ENCODE measurements at places on chromosomes 4 and X.
A peak's percentile ranks its signal among the peaks of the same experiment; 100 is the strongest.

DNA sequence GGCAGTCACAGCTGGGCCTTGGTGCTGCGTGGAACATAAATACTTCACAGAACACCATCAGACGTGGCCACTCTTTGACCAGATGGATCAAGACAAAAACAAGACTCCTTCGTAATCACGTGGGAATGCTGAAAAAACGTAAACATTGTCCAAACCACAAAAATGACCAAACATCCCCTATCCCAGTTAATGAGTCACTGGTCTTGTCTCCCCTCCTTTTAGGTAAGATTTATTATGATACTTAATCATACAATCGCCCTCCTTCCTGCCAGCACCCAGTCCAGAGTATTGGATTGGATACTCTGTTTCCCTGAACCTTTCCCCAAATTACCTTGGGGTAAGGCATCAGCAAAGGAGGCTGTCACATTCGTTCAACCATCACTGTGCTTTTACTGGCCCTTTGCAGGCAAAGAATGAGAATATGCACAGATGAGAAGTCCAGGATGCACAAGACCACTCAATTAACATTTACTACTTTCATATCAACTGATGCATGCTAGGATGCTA lies 601 bp upstream of the TCEANC start:
- DNase-seq: peak; percentile 90

DNA sequence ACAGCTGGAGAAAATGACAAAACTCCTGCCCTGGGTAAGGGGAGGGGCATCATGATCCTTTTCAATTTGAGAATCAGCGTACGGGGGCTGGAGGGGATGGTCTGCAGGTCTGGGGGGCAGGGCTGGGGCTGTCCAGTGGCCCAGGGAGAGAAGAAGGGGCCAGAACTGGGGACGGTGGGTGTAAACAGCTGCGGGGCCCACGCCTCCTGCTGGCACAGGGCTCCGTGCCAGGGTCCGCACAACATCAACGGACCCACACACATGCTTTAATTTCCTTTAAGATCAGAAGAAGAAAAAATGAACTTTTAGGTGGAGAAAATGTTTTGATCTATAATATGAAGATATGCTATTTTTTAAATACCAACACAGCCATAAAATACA lies 52.1 kb downstream of the PSAPL1 start:
- no peak for DNase-seq

DNA sequence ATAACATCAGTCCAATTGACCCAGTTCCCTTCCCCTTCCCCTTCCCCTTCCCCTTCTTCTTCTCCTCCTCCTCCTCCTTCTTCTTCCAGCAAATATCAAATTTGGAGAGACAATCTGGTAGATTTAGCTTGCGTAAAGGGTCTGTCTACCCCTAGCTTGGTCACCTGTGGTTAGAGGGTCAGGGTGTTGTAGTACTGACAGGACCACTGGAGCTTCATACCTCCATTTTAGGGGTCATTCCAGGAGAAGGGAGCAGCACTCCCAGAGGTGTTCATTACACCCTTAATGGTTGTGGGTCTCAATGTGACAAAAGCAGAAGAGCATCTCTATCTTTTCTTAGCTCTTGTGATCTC lies 3.7 kb upstream of the FGB start:
- no peak for DNase-seq

DNA sequence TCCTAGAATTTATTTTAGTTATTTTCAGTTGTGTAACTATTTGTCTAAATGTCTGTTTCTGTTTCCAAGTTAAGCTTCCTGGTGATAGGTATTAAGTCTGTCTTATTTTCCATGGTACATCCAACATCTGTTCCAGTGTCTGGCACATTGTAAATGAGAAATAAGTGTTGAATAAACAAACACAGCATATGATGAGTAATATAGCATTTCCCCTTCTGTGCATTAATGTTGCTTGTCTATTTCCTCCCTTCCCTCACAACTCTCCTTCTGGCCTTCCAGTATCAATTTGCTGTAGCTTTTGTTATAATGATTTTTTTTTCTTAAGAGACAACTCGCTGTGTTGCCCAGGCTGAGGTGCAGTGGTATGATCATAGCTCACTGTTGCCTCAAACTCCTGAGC lies 36.1 kb downstream of the COPS4 start:
- DNase-seq: peak; percentile 60

DNA sequence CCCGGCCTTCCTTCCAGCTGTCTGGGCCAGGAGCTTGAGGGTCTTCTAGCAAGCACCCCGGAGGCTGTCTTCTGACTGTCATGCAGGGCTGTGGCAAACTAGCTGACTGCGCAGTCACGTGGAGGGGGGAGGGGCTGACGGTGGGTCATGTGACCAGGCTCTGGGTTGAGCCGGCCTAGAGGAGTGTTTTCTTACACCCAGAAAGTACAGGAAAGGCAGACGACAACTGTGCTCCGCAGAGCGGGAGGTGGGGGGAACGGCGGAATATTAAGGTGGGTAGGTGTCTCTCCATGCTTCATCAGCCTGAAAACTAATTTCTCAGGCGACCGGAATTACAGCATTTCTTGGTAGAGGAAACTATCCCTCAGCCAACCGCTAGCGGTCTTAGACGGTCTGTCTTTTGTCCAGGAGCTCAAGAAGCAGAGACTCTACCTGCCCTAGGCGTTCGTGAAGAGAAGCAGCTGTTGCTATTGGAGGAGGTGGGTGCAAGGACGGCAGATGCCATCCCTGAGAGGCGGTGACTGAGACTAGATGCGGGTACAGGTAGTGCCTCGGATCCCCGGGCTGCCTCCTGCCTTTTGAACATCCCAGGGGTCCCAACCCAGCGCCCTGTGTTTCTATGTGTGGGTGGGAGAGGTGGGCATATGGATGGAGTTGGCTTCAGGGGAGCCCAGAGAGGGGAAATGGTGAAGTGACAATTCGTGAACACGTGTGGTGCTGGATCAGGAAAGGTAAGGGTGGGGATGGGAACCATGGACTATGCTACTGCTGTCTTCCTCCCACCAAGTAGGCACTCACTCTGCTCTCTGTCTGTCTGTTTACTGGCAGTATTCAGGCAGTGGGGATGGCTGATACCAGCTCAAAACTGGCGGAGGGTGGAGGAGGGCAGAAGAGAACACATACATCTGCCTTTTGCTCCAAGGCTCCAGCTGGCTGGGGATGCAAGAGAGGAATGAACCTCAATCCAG lies 8.8 kb downstream of the GPRASP1 start:
- peak; percentile 70 for DNase-seq

GRCh38 chr4:139685180-139685579 lies 19.6 kb downstream of the MGST2 start:
- no peak for DNase-seq

DNA sequence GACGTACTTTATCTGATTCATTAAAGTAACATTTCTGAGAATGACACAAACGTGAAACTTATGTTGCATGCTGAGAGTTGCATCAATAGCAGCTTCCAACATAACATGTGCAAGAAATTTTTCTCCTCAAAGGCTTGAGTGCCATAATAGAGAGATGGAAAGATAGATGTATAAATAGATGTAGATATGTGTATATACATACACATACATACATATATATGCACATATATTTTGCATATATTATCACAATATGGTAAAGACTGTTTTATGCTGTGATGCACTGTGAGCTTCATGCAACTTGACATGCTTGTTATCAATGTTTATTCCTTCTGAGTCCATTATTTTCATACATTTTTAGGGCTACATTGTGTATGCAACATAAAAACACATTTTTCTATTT lies 270.6 kb upstream of the GALNTL6 start:
- no peak for DNase-seq

DNA sequence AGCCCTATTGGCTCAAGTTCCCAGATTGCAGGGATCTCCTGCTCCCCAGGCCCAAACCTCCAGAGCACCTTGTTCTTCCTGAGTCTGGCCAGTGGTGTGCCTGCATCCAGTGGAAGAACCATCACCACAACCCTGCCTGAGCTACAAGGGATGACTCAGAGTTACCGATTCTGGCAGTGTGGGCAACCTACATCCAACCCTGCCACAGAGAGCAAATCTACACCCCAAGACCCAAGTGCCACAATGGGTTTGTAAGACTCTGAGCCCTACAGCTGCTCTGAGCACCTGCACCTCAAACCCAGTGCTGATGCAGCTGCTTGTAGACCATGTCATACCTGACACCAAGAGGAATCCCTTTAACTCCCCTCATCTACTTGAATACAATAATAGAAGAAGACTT lies 110.0 kb downstream of the SOWAHB start:
- no peak for DNase-seq

- no peak for DNase-seq
These were observed 5.7 kb downstream of the C4orf54 start for GRCh38 chr4:99651811-99652485.

GRCh38 chr4:68348577-68348976 lies 1.3 kb downstream of the YTHDC1 start:
- DNase-seq: no peak

GRCh38 chrX:143636831-143637230 lies 930 bp upstream of the SLITRK4 start:
- DNase-seq: no peak

GRCh38 chrX:41475191-41475590 lies 28.0 kb downstream of the NYX start:
- no peak for DNase-seq

GRCh38 chr4:81724925-81725329 lies 253.2 kb upstream of the RASGEF1B start:
- DNase-seq: no peak

DNA sequence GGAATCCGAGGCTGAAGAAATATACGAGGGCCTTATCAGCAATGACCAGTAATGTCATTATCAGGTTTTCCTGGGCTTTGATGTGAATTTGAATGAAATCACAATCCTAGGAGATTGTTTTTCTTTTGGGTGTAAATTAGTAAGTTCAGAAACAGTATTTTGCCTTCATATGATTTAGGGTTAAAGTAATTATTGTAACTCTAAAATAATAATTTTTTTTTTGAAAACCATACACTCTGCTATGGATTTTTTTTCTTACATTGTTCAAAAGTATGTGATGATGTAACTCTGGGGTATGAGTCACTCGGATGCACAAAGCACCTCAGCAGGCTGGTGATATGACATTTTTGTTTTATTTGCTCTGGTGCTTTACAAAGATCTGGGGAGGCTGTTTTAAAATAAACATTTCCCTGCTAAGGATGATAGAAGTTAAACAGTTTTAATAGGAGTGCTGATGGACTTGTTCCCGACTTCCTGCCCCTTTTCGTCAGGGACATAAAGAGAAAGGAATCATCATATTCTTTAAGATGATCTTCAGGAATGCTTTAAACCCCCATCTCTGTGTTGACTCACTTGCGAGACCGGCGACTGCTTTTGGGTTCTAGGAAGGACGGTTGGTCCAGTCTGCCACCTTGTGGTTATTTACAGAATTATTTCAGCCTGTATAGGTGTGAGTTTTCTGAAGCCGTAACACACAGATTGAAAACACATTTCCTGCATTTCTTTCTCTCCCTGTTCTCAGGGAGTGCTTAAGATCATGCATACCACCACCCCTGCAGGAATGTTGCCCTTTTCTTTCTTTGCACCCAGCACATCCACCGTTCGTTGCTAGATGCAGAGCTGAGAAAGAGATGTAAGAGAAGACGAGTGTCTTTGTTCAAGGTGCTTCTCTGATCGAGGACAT lies 72.5 kb downstream of the RAPGEF2 start:
- peak; percentile 89 for DNase-seq

DNA sequence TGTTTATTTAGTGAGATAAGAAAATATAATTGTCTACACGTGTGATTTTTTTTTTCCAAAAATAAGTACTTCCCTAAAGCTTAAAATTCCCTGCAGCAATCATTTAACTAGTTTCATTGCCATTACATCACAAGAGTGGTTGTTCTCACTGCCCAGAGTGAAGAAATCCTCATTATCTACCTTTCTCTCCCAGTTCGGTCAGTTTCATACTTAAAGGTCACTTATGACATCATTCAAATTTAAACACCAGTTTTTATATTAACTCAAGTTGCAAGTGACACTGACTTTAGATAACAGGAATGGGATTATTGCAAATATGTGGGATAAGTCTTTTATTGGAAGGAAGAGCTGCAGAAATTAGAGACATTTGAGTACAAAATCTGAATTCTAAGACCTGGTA lies 1699.8 kb upstream of the IGFBP7 start:
- no peak for DNase-seq

- DNase-seq: peak; percentile 35
These were observed 34.4 kb downstream of the CC2D2A start for GRCh38 chr4:15504041-15504440.

GRCh38 chr4:6134612-6135220 lies 65.6 kb downstream of the JAKMIP1 start:
- peak; percentile 19 for DNase-seq

DNA sequence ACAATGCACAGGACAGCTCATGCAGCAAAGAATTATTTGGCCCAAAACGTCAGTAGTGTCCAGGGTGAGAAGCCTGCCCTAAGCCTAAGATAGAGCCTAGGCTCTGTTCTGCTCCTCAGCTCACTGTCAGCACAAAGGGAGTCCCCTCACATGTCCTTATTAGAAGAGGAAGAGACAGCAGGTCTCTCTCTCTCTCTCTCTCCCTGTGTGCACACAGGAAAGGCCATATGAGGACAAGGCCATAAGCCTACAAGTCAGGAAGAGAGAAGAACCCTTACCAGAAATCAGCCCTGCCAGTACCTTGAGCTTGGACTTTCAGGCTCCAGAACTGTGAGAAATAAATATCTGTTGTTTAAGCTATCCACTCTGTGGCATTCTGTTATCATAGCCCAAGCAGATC lies 20.4 kb downstream of the FAM184B start:
- no peak for DNase-seq

GRCh38 chr4:53866055-53866454 lies 198.3 kb downstream of the CHIC2 start:
- DNase-seq: no peak

- no peak for DNase-seq
These were observed 110.1 kb downstream of the ANAPC4 start for GRCh38 chr4:25487155-25487554.

GRCh38 chr4:141905751-141906150 lies 269.4 kb downstream of the IL15 start:
- DNase-seq: peak; percentile 75

DNA sequence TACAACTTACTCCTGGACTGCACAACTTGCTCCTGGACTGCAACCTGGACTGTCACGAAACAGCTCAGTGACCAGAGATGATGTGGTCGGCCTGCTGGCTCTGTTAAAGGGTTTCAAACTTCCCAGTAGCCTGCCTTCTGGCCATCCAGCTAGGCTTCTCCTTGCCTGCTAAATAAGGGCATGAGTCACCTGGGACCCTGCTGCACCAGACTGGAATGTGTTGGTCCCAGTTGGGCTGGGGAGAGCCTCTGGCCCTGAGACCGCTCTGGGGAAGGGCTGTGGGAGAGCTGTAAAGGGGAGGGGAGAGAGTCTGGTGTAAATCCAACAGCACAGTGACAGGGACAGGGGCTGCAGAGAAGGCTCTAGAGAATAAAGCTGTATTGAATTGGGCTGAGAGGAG lies 165.8 kb downstream of the VSIG4 start:
- no peak for DNase-seq

DNA sequence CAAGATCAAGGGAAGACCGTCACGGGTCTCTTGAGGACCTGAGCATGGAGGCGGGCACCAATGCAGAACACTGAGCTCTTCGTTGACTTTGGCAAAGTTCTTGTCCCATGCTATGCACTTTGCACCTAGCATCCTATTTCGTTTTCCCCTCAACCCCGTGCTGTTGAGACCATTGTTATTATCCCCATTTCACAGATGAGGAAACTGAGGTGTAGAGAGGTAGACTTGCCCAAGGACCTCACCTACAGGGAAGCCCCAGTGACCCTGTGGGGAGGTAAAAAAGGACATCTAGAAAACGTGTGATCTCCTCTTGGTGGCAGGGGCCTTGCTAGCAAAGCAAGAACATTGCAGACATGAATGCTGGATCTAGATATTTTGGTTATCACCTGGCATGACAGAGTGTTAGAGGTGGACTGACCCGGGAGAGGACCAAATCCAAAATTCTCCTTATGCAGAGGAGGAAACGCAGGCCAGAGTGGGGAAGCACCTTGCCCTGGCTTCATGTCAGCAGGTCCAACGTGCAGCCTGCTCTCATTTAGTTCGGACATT lies 48.5 kb downstream of the SEPSECS start:
- DNase-seq: no peak
